ENCODE measurements at places on chromosomes 2 and 18.
A peak's percentile ranks its signal among the peaks of the same experiment; 100 is the strongest.

DNA sequence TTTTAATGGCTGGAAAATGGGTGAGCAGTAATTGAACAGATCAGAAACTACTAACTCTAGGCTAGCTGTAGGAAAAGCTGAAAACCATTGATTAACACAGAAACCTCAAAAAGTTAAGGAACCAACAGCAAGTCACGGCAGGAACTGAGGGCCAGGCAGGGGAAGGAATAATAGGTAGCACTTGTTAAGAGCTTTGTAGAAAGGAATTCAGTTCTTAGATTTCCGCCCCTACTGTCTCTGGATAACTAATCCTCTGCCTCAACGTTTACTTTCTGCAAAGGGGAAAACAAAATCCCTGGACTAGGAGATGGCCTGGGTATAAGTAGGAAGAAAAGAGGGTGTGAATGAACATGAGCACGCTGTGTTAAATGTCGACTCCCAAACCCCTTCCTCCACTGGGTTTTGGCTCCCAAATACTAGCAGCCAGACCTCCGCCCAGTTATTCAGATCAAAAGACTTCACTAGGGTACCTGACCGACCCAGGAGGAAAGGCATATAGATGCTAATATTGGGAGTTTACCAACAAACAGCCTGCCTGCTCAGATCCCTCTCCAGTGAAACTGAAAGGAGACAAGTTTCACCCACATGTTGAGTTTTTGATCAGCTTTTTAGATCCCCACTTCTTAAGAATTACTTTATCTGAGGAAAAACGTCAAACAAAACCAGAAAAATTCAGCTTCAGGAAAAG, 12.4 kb downstream of the SMAD2 start:
- no peak for DNase-seq

- no peak for DNase-seq
Measured at GRCh38 chr2:177717831-177718618, 325.5 kb downstream of the AGPS start.

- DNase-seq: no peak
Measured at GRCh38 chr2:179701524-179702110, 159.8 kb downstream of the ZNF385B start.

DNA sequence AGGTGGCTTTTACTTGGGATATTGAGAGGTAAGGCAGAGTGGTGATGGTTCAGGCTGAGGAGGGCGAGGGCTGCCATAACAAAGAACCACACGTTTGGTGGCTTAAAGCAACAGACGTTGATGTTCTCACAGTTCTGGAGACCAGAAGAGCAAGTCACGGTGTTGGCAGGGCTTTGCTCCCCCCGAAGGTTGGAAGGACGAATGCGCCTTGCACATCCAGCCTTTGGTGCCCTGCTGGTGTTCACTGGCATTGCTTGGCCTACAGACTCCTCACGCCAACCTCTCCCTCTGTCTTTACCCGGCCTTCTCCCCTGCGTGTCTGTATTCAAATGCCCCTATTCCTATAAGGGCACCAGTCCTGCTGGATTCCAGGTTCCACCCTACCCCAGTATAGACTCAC, 125.4 kb downstream of the TPO start:
- DNase-seq: peak; percentile 50

DNA sequence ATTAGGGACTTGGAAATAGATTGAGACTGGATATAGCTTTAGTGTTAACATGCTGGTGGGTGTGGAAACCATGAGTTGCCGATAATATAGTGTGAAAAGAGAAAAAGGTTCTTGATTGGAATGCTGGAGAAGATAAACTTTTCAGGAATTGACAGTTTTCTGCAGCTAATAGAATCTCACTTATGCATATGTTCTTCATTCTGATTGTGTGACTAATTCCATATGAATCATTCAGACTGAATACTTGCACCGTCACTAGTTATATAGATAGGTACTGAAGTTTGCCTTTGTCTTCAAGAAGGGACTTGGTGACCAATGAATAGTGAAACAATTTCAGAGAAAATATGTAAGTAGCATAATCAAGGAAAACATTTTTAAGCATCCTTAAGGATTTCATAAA, 225.7 kb upstream of the FOSL2 start:
- no peak for DNase-seq

- no peak for DNase-seq
Measured at GRCh38 chr2:28593160-28593755, 97.4 kb downstream of the PLB1 start.

GRCh38 chr2:98899041-98899702, 36.9 kb downstream of the CRACDL start:
- DNase-seq: peak; percentile 39

GRCh38 chr2:232870766-232871371, 805 bp downstream of the SNORC start:
- no peak for DNase-seq

DNA sequence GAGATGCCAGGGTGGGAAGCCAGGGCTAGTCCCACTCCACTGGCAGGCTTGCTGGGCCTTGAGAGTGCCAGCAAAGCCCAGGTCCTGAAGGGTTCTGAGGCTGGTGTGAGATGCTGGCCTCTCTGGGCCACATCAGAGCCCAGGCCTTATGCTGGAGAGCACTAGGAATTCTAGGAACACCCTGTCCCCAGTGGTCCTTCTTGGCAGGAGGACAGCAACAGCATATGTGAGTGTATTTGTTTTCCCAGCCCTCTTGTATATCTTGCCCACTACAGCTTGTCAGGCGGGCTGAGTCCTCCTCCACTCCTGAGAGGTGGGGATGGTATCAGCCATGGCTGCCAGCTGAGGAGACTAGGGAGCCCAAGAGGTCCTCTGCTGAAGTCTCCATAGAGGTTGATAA, 327.0 kb downstream of the PDE11A start:
- DNase-seq: no peak

DNA sequence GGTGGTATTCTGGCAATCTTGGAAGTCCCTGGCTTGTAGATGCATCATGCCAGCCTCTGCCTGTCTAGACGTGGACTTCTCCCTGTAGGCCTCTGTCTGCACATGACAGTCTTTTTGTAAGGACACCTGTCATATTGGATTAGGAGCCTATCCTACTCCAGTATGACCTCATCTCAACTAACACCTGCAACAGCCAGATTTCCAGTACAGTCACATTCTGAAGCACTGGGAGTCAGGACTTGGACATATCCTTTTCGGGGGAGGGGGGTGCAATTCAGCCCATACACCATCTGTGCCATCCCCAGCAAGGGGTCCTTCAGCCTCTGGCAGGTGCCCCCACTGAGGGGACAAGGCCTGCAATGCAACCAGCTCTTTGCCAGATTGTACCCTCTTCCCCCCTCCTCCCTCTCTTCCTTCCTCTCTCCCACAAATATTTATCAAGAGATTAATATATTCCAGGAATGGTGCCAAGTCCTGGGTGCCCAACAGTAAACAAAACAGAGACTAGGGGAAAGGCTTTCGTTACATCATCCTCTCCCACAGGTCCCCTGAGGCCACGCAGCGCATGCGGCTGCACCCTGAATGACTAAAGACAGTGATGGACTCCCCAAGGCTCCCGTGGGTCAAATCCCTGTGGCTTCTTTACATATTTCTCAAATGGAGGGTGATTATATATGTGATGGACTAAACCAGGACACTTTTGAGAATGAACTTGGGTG, 20.5 kb upstream of the MYCN start:
- DNase-seq: peak; percentile 44

GRCh38 chr18:24086082-24086481, 52.8 kb upstream of the CABYR start:
- no peak for DNase-seq

DNA sequence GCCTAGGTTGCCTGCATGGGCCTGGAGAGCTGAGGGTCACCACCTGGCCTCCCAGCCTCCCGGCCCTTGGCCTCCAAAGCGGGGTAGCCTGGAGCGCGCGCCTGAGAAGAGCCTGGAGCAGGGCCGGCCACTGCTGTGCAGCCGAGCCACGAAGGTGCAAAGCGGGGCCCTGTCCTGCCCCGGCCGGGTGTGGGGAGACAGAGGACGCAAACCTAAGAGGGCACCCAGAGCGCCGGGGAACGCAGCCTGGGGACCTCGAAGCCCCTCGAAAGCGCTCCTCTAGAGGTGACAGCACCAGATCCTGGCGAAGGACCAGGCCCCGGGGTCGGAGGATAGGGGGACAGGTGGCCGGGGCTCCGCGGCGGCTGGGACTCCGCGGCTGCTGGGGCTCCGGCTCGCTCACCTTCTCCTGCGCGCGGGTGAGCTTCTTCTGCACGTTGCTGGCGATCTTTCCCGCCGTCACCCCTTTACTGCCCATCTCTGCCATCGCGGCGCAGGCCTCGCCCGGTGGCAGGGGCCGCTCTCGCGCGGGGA, 430 bp downstream of the BIN1 start:
- DNase-seq: no peak

DNA sequence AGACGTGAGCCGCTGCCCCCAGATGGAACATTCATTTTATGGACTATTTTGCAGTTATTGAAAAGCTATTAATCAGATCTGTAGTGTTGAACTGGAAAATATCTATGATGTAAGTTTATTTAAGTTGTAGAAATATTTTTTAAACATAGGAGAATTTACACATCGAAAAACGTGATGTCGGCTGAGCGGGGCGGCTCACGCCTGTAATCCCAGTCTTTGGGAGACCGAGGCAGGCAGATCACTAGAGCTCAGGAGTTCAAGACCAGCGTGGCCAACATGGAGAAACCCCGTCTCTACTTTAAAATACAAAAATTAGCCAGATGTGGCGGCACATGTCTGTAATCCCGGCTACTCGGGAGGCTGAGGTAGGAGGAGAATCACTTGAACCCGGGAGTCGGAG, 2.0 kb upstream of the TIA1 start:
- no peak for DNase-seq

DNA sequence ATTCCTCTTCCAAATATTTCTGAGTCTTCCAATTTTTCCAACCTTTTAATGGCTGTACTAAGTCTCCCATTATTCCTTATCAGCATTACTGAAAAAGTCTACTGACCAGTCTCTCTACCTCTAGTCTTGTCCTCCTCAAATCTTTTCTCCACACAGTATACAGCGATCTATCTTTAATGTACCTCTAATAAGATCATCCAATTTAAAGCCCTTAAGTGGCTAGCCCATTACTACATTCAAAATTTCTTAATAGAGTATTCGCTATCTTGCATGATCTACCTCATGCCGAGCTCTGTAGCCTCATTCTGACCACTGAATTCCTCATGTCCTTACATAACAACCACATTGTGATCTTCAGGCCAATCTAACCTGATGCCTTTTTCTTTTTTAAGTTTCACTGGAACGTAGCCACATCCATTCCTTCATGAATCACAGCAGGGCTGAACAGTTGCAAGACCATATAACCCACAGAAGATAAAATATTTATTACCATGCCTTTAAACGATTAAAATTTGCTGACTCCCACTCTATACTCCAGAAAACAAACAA, 57.9 kb downstream of the SLC66A3 start:
- DNase-seq: no peak

GRCh38 chr2:237471438-237472186, 15.4 kb upstream of the MLPH start:
- DNase-seq: peak; percentile 45

DNA sequence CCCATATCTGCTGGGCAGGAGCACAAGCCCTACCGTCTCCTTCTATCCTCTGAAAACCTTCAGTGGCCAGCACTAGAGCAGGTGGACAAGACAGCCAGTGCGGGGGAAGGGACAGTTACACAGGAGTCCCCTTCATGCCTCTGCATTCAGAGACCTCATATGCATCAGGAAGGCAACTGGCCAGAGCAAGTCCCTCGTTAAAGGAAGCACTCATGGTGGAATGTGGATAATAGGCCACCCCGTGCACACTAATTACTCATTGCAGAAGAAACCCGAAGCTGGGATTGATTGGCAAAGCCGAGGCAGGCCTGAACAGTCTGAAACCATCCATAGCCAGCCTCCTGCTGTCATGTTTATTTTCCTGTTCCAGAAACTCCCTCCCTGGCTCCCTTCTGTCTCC, 11.2 kb downstream of the KIAA2012 start:
- peak; percentile 7 for DNase-seq

- DNase-seq: no peak
Measured at GRCh38 chr2:49080681-49081080, 73.6 kb downstream of the FSHR start.

GRCh38 chr2:27844821-27845255, 45.3 kb downstream of the RBKS start:
- DNase-seq: no peak

GRCh38 chr2:234840336-234840735, 111.5 kb upstream of the SH3BP4 start:
- DNase-seq: no peak

GRCh38 chr2:84846041-84846663, 34.7 kb downstream of the TRABD2A start:
- no peak for DNase-seq

GRCh38 chr2:203059567-203060240, 45.0 kb downstream of the NBEAL1 start:
- no peak for DNase-seq

GRCh38 chr18:50924372-50924771, 43.5 kb upstream of the ELAC1 start:
- DNase-seq: no peak

DNA sequence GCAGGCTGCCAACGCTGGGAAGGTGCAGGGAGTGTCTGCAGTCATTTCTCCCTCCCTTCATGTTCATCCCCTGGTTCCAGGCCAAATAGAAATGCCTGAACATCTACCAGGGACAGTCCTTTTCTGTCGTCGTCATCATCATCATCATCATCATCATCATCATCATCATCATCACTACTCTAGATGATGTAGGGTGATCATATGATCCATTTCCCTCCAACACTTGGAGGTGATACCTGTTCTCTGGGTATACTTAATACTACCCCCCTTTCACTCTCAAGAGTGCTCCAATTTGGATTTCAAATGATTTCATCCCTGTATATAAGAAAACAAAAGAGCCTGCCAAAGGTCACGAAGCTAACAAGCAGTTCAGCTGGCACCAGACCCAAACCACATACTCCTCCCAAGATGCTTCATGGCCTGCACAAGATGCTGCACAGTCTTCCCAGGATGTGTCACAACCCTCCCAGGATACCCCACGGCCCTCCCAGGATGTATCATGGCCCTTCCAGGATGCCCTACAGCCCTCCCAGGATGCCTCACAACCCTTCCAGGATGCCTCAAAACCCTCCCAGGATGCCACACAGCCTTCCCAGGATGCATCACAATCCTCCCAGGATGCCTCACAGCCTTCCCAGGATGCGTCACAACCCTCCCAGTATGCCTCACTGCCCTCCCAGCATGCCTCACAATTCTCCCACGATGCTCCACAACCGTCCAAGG, 257.9 kb downstream of the DYSF start:
- no peak for DNase-seq

DNA sequence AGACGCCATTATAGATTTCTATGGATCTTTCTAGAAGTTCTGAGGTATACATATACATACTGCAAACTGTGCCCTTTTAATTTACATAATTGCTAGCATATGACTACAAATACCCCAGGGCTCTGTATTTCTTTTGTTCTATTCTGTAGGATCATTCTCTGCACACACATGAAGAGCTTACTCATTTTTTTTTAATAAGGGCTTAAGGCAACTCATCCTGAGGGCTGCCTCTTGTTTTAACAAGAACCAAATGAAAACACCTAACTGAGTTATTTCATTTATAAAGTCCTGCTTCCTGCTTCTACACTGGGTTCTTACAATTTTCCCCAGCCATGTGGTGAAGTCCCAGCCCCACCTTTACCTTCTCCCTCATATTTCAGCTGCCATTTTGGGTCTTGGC, 390.5 kb downstream of the IRS1 start:
- no peak for DNase-seq

All from NCI-H510A treated with DMSO at 0.1 percent for 48 hours (cell line).